CD4-positive, alpha-beta T cell treated with Interleukin-6 for 4 hours (primary cell): ENCODE measurements at places on chromosomes 2 and 18.

DNA sequence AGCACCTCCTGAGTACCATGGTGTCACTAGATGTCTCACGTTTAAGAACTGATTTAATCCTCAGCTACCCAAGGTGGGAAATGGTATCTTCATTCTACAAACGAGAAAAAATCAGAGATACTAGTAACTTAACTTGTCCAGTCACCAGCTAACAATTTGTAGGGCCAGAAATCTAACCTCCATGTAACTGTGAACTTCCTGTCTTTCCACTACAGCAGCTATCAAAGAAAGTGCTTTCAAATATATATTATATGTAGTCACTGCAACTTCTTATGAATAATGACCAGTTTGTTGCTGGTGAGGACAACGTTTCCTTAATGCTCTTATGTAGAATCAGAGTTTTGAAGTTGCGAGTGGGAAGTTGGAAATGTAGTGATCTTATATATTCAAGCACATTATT lies 1.9 kb downstream of the REV1 start:
- no peak for DNase-seq

DNA sequence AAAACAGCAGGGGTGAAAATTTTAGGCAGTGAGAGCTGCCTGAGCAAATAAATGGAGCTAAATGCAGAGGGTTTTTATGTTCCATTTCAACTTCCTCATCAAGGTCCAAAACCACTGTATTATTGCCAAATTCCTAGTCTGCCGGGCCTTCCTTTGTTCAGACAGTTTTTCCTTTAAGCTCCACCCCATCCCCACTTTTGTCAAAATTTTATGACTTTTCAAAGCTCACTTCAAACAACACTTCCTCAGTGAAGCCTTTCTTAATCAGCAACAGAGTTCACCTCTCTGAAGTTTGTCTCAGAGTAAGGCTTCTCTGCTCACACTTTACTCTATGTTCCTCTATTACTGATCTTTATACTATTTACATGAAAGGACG lies 81.3 kb downstream of the CERKL start:
- DNase-seq = no peak

- no peak for DNase-seq
These were observed 254.6 kb downstream of the RND3 start for GRCh38 chr2:150232871-150233270.

DNA sequence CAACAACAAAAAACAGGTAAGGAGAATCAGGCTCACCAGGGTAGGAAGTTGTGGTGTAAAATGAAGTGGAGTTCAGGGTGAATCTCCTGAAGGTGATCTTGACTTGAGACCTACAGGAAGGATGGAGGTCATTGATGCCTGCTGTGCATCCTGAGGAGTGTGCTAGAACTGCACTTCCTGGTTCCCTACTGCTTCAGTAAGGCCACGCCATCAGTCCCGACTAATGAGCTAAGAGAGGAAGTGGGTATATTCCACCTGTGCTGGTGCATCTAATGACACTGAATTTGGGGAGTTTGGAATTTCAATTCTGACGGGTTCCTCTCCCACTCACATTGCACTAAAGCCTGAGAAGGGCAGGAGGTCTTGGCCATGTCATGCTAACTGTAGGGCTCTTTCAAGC lies 349.3 kb upstream of the SLC14A2 start:
- DNase-seq = no peak

DNA sequence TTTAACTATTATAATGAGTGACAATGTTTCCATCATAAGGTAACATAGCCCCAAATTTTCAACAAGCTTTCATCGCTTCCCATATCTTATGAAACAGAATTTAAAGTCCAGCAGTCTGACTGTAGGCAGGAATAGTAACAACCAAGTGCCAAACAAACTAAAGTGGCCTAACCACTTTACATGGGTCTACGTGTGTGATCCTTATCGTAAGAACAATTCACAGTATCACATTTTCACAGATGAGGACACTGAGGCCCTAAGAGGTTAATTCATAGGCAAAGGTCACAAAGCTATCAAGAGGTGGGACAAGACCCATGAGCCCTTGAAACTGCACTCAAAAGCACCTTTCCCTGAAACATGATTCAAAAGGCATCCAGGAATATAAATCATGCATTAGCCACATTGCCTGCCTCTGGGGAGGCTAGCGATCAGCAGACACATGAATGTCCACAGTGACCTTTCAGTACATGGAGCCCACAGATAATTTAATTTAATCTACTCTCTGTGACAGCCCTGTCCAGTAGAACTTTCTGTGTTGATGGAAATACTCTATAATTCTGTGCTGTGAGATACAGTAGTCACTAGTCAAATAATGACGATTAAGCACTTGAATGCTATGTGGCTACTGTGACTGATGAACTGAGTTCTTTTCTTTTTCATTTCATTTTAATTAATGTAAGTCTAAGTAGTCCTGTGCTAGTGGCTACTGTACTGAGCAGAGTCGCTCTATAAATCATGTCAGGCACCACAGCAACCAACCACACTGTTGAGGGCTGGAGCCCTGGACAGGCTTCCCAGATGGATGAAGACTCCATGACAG lies 30.3 kb downstream of the KIDINS220 start:
- DNase-seq = no peak
